ENCODE measurements at places on chromosomes 4 and X.
A peak's percentile ranks its signal among the peaks of the same experiment; 100 is the strongest.

DNA sequence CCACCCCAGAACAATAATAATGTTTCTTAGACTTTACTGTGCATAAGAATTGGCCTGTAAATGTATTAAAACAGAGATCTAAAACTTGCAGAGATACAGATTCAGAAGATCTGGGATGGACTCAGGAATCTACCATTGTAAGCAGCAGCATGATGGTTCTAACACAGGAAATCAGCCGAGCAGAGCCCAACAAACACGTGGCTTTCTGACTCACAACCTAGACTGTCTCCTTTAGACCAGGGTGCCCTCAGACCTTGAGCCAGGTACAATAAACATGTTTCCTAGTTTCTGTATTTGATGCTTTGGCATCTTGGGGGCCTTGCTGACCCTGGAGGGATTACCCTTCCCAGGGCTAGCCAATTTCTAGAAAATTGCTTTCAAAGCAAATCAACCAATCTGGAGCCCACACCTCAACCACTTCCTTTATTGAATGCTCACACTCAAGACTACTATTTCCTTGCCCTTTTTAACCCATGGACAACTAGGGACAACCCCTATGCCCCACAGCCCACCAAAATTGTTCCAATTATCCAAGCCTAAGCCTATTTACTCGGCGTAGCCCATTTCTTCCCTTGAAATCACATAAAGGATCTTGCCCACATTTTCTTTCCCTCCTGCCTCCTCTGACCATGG is 80.5 kb downstream of the TBC1D9 start:
- peak; percentile 15 for DNase-seq

DNA sequence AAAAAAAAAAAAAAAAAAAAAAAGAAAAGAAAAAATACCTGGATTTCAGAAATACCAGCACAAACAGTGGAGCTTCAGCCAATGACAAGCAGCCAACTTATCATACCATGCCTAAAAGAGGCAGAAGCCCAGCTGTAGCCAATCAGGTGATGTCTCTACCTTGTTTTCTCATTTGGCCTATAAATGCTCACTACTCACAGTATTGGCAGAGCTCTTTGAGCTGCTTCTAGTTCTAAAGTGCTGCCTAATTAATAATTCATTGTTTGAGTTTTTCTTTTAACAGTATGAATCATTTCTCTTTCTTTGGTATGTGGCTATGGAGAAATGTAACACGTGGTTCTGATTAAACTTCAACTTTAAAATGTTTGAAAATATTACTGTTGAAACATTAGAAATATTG is 188.8 kb upstream of the TECRL start:
- DNase-seq, result no peak

GRCh38 chr4:168293386-168293975 is 25.1 kb downstream of the DDX60 start:
- DNase-seq, result no peak

DNA sequence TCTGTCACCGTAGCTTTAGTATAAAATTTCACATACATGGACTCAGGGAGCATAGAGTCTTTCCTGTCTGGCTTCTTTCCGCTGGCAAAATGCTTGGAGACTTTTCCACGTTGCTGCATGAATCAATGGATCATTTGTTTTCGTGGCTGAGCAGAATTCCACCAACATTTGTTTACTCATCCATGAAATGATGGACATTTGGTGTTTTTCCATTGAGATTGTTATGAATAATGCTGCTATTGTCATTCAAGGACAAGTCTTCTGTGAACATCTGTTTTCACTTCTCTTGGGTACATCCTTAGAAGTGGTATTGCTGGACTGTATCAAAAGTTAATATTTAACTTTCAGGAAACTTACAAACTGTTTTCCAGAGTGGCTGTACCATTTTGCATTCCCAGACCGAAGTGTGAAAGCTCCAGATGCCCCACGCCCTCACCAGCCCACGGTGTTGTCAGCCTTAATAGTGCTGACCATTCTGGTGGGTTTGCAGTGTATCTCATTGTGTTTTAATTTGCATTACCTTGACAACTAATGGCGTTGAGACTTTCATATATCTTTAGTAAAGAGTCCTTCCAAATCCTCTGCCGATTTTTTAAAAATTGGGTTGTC is 5.8 kb upstream of the TMEM271 start:
- DNase-seq, result no peak

- DNase-seq, result peak; percentile 43
These were observed 15.1 kb downstream of the S100G start for GRCh38 chrX:16665089-16665488.

DNA sequence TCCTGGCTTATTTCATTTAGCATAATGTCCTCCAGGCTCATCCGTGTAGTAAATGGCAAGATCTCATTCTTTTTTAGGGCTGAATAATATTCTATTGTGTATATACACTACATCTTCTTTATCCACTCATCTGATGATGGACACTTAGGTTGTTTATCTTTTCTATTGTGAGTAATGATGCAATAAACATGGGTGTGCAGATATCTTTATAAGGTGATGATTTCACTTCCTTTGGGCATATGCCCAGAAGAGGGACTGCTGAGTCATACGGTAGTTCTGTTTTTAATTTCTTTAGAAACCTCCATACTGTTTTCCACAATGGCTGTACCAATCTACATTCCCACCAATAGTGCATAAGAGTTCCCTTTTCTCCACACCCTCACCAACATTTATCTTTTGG is 317.6 kb upstream of the CNKSR2 start:
- peak; percentile 0 for DNase-seq

DNA sequence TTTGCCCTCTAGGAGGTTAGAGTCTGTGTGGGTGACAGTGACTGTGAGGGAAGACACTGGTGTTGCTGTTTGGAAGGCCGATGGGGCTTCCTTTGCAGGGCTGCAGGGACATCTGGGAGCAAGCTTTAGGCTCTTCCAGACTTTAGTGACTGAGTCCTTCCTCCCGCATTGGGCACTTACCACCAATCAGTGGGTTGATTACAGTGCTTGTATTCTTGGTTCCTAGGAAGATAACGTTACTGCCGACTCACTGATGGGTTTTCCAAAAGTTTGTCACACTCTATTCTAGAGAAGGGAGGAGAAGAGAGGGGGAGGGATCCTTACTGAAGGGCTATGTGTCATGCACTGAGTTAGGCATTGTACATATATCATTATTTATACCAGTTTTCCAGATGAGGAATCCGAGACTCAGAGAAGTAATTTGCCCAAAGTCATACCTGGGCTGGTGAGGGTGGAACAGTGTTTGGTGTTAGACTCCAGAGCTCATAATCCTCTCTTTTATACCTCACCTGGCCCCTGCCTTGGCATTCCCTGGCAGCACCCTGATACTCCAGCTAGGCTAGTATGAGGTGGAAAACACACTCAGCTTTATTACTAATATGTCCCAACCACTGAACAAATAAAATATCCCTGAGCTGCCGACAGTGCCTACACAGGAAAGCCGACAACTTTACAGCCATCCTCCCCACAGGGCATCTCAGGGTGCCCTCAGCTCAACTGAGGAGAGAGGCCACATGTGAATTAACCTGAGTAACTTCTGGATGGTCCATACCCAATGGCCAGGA is 3.8 kb downstream of the CHST7 start:
- DNase-seq, result peak; percentile 62

- DNase-seq, result peak; percentile 30
These were observed 963.3 kb downstream of the TRAM1L1 start for GRCh38 chr4:116122124-116122523.

- DNase-seq, result no peak
These were observed 155.2 kb upstream of the KCNIP4 start for GRCh38 chr4:22103768-22104167.

DNA sequence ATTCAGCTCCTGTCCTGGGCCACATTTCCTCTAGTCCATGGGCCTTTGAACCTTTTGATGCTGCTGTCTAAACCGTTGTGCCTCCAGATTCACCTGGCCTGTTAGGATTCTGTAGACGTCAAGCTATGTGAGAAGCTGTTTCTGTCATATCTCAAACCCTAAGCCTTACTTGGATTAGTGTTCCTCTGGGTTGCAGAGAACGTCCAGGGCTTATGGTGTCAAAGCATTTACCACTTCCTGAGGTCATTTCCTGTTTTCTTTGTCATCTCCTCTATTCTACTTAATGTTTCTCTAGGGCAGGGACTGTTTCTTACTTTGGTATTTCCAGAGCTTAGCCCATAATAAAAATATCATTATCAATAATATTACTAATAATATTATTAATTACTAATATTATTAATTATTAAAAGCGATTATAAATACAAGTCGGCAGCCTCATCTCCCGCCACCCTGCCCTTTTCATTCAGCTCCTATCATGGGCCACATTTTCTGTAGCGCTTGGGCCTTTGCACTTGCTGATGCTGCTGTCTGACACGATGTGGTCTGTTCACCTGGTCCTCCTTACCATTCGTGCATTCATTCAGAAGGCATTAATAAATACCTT is 19.1 kb downstream of the PRIMPOL start:
- no peak for DNase-seq

- no peak for DNase-seq
These were observed 56.1 kb downstream of the SLC7A11 start for GRCh38 chr4:138185859-138186645.

- DNase-seq, result peak; percentile 20
These were observed 152.9 kb downstream of the POLA1 start for GRCh38 chrX:24846550-24847150.

- no peak for DNase-seq
These were observed 830.5 kb downstream of the PDHA2 start for GRCh38 chr4:96670381-96670780.

DNA sequence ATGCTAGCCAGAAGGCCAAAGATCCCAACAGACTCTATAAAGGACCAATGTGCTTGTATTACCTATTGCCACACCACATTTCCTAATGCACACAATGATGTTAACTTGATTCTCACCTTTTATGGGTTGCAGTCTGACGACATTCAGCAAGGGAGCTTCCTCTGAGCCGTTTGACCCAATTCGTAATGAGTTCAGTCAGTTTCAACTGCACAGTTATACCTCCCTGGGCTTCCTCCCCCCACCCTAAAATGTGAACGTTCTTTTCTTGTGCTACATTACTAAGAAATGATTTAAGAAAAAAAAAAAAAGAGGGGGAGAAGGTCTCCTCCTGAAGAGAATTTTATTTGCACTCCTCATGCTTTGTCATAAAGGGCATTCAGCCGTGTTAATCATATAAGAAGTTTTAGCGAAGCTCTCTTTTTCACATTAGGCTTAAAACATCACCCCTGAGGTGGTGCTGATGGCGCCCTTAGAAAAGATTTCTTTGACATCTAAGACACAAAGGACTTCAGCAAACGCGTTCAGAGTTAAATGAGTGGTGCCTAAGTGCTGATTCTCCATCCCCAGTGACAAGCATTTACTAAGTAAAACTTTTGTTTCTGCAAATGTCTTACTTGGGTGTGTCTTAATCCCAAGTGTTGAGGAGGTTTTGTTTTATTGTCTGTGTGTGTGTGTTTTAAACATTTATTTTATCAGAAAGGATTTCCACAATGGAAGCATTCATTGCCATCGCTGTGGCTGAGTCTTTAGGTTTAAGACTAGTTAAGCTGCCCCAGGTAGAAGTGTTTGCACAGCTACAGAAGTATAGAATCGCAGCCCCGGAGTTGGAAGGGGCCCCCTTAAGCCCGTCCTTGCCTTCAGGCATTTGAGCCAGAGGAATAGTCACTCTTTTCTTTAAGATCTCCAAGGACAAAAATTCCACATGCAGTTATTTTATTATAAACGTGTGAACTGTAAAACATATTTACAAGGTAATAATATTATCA is 15.2 kb upstream of the GPC3 start:
- no peak for DNase-seq

GRCh38 chr4:142155347-142155746 is 519.0 kb downstream of the IL15 start:
- DNase-seq, result no peak

DNA sequence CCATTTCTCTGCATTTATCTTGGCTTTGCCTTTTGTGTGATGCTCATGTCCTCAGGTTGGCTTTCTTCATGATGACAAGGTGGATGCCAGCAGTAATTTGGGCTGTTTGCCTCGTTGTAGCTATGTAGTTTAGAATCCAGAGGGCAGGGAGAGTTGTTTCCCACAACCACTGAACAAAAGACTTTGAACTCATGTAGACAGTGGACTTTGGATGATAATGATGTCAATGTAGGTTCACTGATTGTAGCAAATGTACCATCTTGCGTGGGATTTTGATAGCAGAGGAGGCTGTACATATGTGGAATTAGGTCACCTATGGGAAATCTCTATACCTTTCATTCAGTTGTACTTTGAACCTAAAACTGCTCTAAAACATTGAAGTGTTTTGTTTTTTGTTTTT is 41.3 kb downstream of the MND1 start:
- DNase-seq, result no peak

GRCh38 chr4:76896614-76897535 is 1.1 kb downstream of the SOWAHB start:
- DNase-seq, result peak; percentile 56

DNA sequence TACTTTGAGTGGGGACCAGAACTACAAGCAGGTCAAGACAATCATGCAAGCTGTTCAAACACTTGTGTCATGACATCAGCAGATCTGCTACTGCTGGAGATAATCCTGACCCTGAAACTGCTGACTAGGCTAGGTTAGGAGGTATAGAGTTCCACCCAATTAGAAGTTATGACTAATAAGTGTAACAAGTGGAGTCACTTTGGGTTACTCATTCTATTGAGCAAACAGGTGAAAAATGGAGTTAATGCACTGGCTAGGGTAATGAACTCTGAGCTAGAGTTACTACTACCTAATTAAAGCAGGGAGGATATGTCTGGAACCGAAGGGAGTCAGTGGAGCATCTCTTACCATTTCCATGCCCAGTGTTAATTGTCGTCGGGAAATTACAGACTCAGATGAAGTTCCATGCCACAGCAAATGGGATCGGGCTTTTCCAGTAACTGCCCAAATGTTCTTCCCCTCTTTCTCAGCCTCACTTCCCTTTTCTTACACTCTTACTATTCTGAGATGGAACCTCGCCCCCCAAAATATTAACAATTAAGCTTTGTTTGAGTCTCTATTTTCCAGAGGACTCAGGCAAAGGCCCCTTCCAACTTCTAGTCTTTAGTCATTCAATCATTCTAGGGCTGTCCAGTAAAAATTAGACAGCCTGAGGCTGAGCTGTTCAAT is 19.8 kb upstream of the MANBA start:
- peak; percentile 67 for DNase-seq

DNA sequence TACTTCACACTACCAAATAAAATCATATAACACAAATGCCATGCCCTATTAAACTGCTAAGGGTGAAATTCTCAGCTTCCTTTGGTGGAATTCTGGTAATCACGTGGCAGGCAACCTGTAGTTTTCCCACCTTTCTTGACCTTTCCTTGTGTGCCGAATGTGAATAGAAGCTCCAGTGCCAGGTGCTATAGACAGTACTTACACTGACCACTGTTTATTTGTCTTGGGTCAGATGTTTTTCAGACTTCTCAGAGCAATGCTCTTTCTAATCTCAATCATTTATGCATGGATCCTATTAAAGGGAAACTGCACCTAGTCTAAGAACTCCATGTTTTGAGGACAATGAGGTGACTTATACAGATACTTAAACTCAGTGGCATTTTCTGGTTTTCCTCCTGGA is 296.8 kb upstream of the DIAPH2 start:
- no peak for DNase-seq

DNA sequence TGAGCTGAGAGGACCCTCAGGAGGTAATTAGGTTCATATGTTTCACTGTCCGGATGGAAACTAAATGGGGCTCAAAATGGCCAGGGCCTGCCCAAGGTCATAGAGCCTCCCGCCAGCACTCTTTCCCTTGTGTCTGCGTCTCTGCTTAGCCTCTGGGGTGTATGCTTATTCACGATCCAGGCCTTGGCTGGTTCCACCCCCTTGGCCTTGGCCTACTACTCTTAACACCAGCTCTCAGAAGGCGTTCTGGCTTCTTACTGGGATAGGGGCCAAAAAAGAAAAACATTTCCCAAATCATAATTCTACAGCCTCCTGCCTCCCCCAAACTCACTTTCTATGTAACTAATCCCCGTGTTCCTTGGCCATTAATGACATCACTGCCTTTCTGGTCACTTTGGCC is 68.8 kb downstream of the RTL5 start:
- DNase-seq, result no peak

- no peak for DNase-seq
These were observed 63.9 kb downstream of the TSC22D3 start for GRCh38 chrX:107711521-107712181.
